ENCODE measurements at places on chromosomes 13 and 19.

DNA sequence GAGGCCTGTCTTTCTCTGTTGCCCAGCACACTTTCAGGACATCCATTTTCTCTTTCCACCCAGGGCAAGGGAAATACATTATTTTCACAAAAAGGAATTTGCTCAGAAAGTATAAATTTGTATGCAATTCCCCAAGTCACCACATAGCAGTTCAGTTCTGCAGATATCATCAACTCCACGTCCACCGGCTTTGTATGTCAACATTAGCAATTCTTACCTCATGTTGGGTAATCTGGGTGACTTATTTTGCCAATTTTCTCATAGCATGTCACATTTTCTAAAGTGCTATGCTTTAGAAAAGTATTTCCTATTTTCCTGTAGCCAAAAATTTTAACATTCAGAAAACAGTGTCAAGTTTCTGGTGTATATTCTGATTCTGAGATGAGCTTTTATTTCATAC, 501.8 kb downstream of the EFNB2 start:
- DNase-seq, result no peak

- no peak for DNase-seq
Observed at GRCh38 chr19:17835182-17836006, 12.4 kb downstream of the JAK3 start.

DNA sequence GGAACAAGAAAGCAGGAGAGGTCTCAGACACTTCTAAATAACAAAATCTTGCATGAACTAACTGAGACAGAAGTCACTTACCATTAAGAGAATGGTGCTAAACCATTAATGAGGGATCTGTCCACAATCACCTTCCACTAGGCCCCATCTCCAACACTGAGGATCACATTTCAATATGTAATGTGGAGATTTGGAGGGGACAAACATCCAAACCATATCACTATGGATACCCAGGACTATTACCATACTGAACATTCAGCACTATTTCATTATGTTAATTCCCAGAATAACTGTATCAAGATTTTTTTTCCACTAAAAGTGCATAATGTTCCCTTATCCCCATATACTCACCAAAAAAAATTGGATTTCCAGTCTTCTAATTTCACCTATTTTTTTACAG, 491.8 kb downstream of the LMO7 start:
- DNase-seq, result no peak

DNA sequence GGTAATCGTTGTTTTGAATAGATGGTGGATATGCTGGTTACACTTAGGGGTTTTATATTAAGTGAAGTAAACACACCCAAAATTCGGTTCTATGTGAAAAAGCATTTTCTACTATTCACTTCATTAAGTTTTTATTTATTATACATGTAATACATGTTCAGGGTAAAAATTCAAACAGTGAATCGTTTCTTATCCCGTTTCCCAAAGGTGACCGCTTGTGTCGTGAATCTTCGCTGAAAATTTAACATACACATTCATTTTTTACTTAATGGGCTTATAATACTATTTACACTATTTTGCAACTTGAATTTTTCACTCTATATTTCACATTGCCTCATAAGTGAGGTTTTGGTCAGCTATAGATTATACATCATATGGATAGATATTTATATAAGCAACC, 24.5 kb downstream of the IPO5 start:
- no peak for DNase-seq

Measured in activated CD4-positive, alpha-beta T cell treated with anti-CD3 and anti-CD28 coated beads, Interleukin-2, Interleukin-4, amounts not matched to agents 100 ng/mL and 50 ng/mL, durations not matched to agents 16 hours and 8 hours (primary cell).